ENCODE measurements at places on chromosomes 3 and 15.

GRCh38 chr3:116153174-116153573, 292.1 kb downstream of the LSAMP start:
- DNase-seq, result no peak

DNA sequence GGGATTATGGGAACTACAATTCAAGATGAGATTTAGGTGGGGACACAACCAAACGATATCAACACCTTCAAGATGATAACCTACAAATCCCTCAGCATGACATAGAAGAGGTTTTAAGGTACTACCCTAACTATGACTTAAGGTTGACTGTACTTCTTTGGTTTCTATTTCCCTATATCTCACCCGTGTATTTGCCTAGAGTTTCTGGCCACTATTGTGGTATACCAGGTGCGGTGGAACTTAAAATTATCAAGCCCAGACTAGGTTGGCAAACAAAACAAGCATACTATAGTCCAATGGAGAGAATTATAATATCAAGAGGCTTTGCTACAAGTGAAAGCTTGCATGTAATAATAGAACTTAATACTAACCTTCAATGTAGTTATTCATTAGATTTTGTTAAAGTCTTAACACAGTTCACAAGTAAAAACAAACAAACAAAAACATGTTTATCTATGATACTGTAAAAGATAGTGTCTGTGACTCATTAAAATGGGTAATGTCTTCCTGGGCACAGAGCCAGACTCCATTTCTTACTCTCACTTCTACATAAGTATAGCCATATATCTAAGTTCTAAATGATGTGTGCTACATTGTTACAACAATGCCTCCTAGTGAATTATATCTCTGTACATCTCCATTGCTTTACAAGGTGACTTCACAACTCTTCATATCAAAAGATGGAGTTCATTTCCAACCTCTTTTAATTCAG, 479.1 kb downstream of the ZBBX start:
- no peak for DNase-seq

DNA sequence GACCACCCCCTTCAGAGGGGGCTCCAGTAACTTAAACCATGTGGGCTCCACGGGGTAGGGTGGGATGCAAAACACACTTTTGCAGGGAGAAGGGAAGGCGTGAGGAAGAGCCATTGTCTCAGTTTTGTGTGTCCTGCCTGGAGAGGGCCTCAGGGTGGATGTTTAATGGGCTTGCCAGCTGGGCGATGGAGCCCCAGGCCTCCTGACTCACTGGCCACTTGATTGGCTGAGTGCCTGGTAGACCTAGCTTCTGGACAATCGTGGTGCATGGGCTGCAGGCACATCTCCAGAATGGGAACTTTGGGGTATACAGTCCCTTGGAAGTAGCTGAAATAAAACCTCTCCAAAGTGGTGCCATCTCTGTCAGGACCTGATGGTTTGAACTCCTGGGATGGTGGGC, 118.3 kb upstream of the MRPS22 start:
- DNase-seq, result no peak

GRCh38 chr3:86547692-86548091, 443.3 kb downstream of the VGLL3 start:
- DNase-seq, result no peak

DNA sequence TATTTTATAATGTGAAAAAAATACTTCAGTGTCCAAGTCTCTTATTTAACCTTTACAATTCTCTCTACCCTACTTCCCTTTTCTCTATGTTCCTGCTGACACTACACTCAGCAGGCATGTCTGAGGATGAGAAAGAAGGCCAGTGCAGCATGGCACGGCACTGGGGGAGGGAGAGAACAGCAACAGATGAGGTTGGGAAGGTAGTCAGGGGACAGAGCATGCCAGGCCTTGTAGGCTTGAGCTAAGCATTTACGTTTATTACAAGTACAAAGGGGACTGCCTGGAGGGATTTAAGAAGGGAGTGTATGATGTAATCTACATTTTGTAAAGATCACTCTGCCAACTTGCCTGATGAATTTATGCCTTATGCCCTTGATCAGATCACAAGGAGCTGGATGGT, 117.3 kb upstream of the WNT5A start:
- no peak for DNase-seq

DNA sequence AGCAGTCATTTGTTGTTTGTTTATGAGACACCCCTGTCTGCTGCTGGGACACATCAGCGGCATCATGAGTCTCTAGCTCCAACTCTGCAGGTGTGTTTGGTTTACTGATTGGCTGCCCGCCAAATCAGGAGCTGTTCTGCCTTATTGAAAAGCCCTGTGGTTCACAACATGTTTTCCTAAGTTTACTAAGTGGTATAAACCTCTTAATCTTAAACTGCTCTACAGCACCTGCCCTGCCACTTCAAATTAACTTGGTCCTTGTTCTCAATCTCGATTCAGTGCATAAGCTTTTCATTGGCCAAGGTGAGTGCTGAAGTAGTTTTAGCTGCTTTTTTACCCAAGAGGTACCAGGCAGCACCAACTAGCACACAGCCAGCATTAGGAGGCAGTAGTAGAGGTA, 77.8 kb upstream of the WDR72 start:
- DNase-seq, result no peak

- no peak for DNase-seq
These were observed 41.9 kb downstream of the ATP8B4 start for GRCh38 chr15:50077176-50077575.

- DNase-seq, result no peak
These were observed 59.3 kb downstream of the NR1D2 start for GRCh38 chr3:24004171-24004938.

GRCh38 chr3:73663495-73663894, 38.8 kb upstream of the PDZRN3 start:
- DNase-seq, result no peak

DNA sequence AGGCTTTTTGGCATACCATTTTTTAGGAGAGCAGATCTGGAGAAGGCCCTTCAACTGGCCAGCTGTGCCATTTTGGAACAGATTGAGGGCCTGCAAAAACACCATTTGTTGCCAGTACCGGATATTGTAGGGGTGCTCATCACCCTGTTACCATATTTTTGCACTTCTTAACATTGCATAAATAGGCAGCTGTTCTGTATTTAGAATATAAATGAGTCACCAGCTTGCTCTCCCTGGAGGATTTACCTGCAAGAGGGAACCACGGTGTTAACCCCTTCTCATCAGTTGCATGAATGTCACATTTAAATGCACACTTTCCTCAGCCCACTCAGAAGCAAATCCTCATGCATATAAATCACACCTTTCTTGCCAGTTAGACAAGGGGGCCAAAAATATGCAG, 435.6 kb downstream of the ROBO2 start:
- no peak for DNase-seq

DNA sequence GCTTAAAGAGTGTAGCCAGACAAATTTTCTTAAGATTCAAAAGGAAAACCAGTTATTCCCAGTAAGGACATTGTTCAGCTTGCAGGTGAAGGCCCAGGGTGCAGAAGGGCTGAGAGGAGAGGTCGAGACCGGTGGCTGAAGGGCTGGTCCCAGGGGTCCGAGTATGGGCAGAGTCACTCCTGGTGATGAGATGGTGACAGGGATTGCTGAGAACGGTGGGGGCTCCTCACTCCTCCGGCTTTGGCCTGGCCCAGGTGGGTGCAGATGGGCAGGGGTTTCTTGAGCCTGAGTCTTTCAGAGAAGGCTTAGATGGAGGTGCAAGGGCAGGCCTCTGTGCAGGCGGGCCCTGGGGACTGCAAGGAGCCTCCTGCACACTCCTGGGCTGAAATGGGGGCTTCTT, 56.2 kb downstream of the ZNF445 start:
- no peak for DNase-seq

GRCh38 chr15:86236356-86237110, 156.9 kb downstream of the AGBL1 start:
- DNase-seq, result no peak

GRCh38 chr15:47959617-47960413, 161.0 kb upstream of the SLC24A5 start:
- DNase-seq, result no peak

DNA sequence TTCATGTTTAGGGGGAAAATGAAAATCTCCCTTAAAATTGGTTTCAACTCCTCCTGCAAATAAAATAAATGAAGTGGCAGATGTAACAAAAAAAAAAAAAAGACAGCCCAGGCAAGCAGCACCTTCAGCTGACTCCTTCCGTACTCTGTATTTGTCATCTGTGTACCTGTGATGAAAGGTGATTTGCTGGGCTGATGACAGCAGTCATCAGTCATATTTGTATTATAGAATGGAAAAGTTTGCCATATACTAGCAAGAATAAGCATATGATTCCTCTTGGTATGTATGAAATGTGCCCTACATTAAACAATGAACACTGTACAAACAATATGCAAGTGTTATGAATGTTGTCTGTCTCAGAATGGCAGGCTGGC, 44.1 kb upstream of the WWTR1 start:
- no peak for DNase-seq

GRCh38 chr15:37102305-37103162, 2.2 kb upstream of the MEIS2 start:
- DNase-seq, result no peak

DNA sequence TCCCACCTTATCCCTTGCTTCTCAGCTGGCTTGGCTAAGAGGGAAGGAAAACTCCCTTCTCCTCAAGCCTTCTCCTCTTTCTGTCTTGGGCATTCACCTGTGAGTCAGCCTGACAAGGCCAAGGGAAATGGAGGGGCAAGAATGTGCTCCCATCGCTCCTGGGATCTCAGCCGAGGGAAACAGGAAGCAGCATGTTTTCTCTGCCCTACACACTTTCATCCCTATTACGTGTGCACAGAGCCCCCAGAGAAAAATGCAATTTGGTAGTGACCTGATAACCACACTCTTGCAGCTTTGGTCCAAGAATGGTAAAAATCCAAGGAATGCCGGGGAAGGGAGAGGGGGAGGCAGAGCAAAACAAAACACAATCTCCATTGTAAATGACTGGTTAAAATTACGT, 32.9 kb upstream of the MTMR10 start:
- DNase-seq, result no peak

- no peak for DNase-seq
These were observed 70.1 kb downstream of the PLXNA1 start for GRCh38 chr3:127053026-127053425.

DNA sequence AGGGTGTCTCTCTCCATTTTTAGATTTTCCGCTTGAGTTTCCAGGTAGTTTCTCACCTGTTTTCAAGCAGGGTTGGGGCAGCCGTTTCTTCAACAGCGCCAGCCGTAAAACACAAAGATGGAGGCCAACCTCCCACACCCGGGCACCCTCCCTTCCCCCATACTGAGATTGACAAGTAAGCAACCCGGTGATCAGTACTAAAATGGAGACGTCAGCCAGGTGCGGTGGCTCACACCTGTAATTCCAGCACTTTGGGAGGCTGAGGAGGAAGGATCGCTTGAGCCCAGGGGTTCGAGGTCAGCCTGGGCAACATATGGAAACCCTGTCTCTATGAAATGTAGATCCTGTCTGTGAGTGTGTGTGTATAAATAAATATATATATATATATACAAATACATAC, 903 bp upstream of the ZSCAN2 start:
- DNase-seq, result no peak

- DNase-seq, result peak; percentile 35
These were observed 19.6 kb downstream of the TIMP4 start for GRCh38 chr3:12139111-12139511.

- no peak for DNase-seq
These were observed 66.1 kb upstream of the NPHP3 start for GRCh38 chr3:132788301-132788671.

DNA sequence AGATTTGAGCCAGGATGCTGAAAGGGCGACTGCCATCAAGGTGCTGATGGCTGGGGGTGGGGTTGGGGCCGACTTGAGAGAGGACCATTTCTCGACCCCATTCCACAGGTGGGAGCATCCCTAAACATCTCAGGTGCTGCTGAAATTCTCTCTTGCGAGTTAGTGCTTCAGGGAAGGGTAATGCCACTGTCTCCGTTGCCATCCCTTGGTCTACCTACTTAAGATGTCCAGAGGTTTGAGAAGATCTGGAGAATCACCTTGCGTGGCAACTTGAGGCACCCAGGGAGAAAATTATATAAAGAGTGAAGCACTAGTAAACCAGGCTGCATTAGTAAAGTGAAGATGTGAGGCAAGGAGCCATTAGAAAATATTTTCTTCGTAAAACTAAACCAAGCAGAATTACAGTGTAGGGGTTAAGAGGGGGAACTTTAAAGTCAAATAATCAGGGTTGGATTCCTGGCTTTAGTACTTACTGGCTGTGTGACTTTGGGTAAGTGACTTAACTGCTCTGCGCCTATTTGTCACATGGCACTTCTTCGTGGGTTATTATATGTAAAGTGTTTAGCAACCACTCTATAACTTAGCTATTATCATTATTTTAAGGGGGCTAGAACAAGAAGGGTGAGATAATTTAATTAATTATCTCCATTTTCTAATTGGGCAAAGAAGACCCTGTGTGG, 662 bp upstream of the RFTN1 start:
- DNase-seq, result no peak

DNA sequence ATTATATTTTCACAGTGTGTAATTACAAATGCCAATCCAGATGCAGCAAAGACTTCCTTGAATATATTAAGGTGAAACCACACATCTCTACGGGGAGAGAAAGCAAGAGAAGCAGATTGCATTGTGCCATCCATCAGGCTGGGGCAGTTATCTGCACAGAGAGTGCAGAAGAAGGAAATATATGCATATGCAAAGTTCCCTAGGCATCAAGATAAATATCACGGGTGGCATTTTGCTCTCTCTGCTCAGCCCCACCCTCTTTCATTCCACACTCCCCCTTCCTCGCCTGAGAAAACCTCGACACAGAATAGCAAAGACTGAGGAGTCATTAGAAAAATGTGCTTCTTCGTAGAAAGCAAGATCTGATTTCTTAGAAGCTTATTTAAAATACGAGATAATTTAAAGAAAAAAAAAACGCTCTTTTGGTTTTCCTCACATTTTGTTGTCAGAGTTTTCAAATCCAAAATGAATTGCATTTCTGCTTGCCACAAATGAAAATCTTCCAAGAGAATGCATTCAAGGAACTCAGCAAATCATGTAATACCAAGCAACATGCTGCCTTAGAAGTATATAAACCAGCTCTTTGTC, 283.2 kb upstream of the LMCD1 start:
- DNase-seq, result no peak

DNA sequence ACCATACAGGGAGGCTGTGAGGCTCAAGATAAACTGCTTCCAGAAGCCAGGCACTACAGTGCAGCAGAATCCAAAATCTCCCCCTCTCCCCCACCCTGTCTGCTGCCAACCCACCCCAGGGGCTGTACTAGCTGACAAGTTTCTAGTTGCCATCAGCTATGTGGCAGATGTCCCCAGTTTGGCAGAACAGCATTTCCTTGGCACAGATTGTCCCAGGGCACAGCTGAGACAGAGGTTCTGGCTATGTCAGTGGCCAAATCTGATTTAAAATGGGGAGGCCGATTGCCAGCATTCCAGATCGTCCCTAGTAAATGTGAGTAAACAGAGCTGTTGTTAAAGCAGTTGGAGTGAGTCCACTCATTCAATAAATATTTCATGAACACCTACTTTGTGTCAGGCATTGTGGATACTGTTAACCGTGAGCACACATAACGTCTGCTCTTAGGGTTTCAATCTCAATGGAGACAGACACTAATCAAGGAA, 28.0 kb upstream of the CCDC174 start:
- no peak for DNase-seq

GRCh38 chr15:80620931-80621330, 74.2 kb upstream of the ABHD17C start:
- DNase-seq, result no peak

All from HEK293T (cell line).